ENCODE measurements at places on chromosomes 11 and 22.

GRCh38 chr11:35036639-35037038, 102.3 kb upstream of the CD44 start:
- DNase-seq, result no peak

GRCh38 chr11:2779981-2780849, 80.4 kb upstream of the KCNQ1OT1 start:
- no peak for DNase-seq

GRCh38 chr22:24948356-24949202, 2.1 kb upstream of the LHFPL7 start:
- no peak for DNase-seq

GRCh38 chr11:1858154-1858553, 5.3 kb downstream of the LSP1 start:
- no peak for DNase-seq

DNA sequence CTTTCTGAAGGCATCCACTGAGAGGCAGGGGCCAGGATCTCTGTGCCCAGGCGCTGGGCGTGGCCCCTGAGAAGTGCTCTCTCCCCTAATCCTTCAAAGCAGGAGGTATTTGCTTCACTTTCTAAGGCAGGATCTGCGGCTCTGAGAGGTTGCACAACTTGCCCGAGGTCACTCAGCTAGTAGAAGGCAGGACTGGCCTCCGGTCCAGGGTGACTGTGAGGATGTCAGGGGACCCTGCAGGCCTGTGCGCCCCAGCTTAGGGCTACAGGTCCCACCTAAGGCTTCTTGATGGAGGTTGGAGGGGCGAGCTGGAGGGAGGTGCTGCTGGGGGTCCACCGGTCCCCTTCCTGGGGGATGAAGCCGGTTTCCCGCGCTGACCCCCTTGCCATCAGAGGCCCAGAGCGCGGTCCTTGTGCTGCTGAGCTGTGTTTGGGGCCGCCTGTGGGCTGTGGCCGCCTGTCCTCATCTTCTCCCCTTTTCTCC, 979 bp downstream of the SMIM38 start:
- DNase-seq, result no peak

DNA sequence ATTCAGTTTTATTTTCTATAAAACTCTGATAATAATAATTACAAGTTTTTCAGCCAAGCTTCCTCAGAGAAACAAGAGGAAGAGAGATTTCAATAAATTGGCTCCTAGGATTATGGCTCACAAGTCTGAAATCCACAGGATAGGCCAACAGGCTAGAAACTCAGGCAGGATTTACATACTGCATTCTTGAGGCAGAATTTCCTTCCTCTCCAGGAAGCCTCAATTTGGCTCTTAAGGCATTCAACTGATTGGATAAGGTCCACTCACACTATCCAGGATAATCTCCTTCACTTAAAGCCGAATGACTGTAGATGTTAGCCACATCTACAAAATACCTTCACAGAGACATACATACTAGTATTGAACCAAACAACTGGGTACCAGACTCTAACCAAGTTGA, 120.3 kb upstream of the FAT3 start:
- DNase-seq, result no peak

- DNase-seq, result no peak
These were observed 366.8 kb upstream of the CCDC179 start for GRCh38 chr11:23227078-23227445.

- no peak for DNase-seq
These were observed 1433.8 kb downstream of the BRD1 start for GRCh38 chr22:48393885-48394284.

DNA sequence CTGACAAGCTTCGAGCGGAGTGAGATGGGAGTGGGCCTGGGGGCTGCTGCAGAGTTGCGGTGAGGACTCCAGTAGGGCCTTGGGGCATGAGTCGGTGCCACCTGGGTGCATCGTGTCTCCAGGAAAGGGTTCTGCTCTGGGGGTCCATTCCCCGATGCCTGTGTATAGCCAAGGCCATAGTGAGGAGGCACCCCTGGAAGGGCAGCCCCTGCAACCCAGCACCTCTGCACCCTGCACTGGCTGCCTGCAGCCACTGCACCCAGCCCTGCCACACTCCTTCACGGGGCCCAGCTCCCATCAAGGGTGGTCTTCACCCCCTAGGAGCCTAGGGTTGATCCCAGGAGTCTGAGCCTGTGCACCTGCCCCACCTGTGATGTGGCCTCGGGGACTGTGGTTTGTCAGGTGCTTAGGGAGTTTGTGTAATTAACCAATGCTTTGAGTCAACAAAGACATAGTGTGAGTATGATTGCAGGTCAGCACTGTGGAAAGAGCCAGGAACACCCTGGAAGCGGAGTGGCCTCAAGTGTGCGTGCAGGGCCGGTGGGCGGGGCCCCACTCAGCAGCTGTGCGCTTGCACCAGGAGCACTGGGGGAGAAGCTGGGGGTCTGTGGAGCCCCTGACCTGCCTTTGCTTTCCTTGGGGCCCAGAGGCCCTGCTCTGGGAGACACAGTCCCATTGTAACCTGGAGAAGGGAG, 1299.3 kb downstream of the BRD1 start:
- DNase-seq, result no peak

DNA sequence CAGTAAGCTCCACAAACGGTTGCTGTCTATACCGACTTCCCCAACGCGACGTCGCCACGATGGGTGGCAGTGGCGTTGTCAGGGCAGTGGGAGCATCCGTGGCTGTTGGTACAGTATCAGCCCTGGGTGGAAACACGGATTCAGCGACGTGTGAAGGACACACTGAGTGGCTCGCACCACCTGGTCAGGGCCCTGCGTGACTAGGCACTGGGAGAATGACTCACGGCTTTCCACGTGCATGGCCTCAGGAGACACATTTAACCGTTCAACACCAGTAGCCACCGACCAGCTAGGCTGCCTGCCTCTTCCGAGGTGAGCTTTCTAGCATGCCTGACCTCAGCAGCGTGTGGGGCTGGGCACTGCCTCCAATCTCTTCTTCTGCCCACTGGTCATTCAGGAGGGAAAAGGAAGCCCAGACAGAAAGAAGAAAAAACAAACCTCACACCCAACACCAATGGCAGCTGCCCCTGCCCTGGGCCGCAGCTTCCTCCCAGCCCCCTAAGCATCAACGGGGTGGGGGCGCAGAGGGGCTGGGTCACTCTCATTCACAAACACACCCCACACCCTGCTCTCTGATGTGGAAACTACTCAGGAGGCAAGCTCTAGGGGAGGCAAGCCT, 59.0 kb downstream of the MYH9 start:
- DNase-seq, result peak; percentile 29

- no peak for DNase-seq
These were observed 34.8 kb downstream of the EFCAB6 start for GRCh38 chr22:43777286-43777685.

Data from stimulated activated CD8-positive, alpha-beta memory T cell treated with anti-CD3 and anti-CD28 coated beads, Interleukin-7, amount 100 ng/mL, for 1 hour (primary cell).